Stimulated activated CD8-positive, alpha-beta memory T cell treated with anti-CD3 and anti-CD28 coated beads, Interleukin-4, amount 100 ng/mL, for 24 hours (primary cell): ENCODE measurements at places on chromosomes 1 and 21.

GRCh38 chr1:21899987-21900386 lies 37.1 kb downstream of the HSPG2 start:
- DNase-seq = no peak

GRCh38 chr21:31158789-31159581 lies 120.7 kb upstream of the KRTAP19-8 start:
- no peak for DNase-seq

GRCh38 chr1:40758004-40758403 lies 25.6 kb upstream of the KCNQ4 start:
- DNase-seq = no peak

GRCh38 chr1:53417074-53417511 lies 42.1 kb upstream of the DMRTB1 start:
- no peak for DNase-seq

GRCh38 chr1:50971748-50972305 lies 1.8 kb downstream of the CDKN2C start:
- DNase-seq = no peak

DNA sequence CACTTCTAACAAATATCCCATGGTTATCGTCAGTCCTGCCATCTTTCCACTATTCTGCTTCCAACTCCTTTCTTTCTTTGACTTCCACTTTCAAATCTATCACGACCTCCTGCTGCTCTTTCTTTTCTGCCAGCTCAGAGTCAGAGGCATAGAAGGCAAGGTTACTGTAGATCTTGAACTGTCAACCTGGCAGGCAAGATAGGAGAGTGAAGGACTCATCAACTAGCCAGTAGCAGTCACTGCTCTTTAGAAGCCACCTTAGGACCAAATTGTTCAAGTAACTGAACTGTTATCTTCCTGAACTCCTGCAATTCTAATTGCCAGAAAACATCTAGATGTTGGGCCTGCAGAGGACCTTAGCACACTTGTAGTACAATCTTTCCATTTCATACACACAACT lies 13.1 kb upstream of the FCER1A start:
- no peak for DNase-seq

DNA sequence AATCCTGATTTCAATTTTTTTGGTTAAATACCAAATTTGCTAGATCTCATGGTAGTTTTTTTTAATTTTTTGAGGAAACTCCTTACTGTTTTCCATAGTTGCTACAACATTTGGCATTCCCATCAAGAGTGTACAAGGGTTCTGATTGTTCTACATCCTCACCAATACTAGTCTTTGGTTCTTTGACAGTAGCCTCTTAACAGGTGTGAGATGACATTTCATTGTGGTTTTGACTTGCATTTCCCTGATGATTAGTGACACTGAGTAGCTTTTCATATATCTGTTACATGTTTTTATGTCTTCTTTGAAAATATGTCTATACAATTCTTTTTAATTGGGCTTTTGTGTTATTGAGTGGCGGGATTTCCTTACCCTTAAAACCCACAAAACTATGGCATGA lies 20.9 kb upstream of the RGS13 start:
- DNase-seq = no peak

- no peak for DNase-seq
Observed at GRCh38 chr1:201970334-201971159, 11.9 kb upstream of the RNPEP start.

- no peak for DNase-seq
Observed at GRCh38 chr1:209607102-209607794, 23.7 kb downstream of the CAMK1G start.
